Activated naive CD8-positive, alpha-beta T cell treated with anti-CD3 and anti-CD28 coated beads for 36 hours (primary cell): ENCODE measurements at places on chromosomes 4 and X. TPM values are rescaled to one million over a fixed set of nuclear protein-coding genes. Genes with fewer than 3 reads are reported as not detected.

Gene HTN1
- not detected for total RNA-seq

Gene CACNA1F
- total RNA-seq, result 0.85 TPM

Gene FAM47A
- not detected for total RNA-seq

Gene ERCC6L
- total RNA-seq, result 13.7 TPM

Gene SSX3
- not detected for total RNA-seq

Gene CPLX1
- total RNA-seq, result 0.16 TPM

Gene PRKG2
- total RNA-seq, result 0.12 TPM

Gene USP11
- total RNA-seq, result 45.3 TPM

Gene IBSP
- not detected for total RNA-seq

GRCh38 chr4:145824463-145824862 is 114.2 kb downstream of the ZNF827 start:
- no peak overlapping the region for H3K4me3 ChIP-seq
- H3K27ac ChIP-seq, result no peak overlapping the region
- peaks cover 28% of the 10 kb centered on the region for H3K4me1 ChIP-seq

DNA sequence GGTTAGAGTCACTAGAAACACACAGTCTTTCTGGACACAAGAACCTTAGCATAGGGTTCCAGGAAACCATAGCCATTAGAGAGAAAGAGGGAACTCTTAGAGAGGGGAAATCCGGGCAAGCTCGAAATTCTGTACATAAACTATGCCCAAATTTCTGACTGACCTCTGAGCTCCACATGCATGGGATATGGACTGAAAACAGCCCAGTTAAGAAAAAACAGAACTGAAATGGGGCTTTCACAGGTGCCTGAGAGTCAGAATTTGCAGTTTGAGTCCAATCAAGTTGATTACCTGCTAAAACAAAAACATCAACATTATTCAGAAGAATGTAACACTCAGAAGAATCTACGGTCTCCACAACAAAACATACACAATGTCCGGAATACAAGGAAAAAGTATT is 13.1 kb downstream of the DCHS2 start:
- DNase-seq, result no peak
- peaks cover 13% of the 10 kb centered on the region for H3K27me3 ChIP-seq
- no peaks in the 10 kb centered on the region for H3K36me3 ChIP-seq
- H3K4me1 ChIP-seq, result no peaks in the 10 kb centered on the region

GRCh38 chr4:56690393-56690792 is 9.3 kb upstream of the HOPX start:
- no peak overlapping the region for H3K4me3 ChIP-seq
- H3K27me3 ChIP-seq, result peaks cover 13% of the 10 kb centered on the region
- no peaks in the 10 kb centered on the region for H3K4me1 ChIP-seq

DNA sequence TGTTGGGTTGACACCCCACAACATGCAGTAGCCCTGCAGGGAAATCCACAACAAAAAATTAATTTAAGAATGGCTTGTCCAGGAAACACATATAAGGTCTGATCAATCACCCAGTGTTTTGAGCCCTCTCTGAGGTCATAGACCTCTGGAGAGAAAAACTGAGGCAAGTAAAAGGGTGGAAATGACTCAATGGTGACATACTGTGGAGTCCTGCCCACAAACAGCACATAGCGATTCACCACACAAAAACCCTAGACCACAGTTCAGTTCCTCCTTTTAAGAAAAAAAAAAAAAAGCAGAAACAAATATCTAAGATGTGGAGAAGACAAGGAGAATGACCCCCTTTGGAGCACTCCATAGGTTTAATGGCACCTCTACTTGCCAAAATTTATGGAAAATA is 2691.0 kb downstream of the PCDH7 start:
- H3K4me1 ChIP-seq, result no peaks in the 10 kb centered on the region
- no peak overlapping the region for H3K4me3 ChIP-seq
- H3K27ac ChIP-seq, result no peak overlapping the region
- H3K27me3 ChIP-seq, result no peaks in the 10 kb centered on the region

DNA sequence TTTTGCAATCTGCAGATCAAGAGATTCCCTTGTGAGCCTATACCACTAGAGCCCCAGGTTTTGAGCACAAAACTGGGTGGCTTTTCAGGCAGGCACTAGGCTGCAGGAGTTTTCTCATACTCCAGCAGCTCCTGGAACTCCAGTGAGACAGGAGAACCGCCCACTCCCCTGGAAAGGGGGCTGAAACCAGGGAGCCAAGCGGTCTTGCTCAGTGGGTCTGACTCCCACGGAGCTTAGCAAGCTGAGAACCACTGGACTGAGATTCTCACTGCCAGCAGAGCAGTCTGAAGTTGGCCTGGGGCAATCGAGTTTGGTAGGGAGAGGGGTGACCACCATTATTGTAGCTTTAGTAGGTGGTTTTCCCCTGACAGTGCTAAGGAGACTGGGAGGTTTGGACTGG is 313.8 kb upstream of the TEX13C start:
- H3K27me3 ChIP-seq, result no peaks in the 10 kb centered on the region
- H3K36me3 ChIP-seq, result no peaks in the 10 kb centered on the region
- no peak overlapping the region for H3K27ac ChIP-seq
- DNase-seq, result no peak

DNA sequence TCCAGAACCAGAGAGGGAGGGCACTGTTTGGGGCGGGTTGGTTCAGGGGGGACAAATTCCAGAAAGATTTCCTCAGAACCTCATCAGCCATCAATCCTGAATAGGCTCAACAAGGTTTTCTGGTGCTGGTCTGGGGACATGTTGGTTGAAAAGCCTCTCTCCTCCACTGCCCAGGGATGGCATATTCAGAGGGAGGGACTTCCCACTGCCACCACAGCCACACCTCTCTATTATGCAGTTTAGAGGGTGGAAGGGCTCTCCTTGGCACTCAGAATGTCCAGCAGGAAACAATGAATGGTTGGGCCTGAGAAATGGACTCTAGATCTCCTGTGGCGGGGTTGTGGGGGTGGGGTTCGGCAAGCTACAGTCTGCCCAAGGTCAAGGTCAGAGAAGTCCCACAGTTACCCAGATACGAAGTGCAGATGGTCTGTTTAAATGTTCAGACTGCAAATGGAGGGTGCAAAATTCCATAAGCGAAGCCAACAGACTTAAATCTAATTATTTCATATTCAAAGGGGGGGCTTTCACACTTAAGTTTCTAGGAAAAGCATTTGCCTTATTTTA is 70.7 kb downstream of the LEF1 start:
- H3K27me3 ChIP-seq, result no peaks in the 10 kb centered on the region
- H3K4me1 ChIP-seq, result peaks cover 92% of the 10 kb centered on the region
- DNase-seq, result no peak

GRCh38 chrX:136783159-136783558 is 2.4 kb upstream of the ARHGEF6 start:
- no peaks in the 10 kb centered on the region for H3K27me3 ChIP-seq
- DNase-seq, result no peak
- peaks cover 32% of the 10 kb centered on the region for H3K4me1 ChIP-seq
- H3K4me3 ChIP-seq, result no peak overlapping the region
- H3K27ac ChIP-seq, result no peak overlapping the region

- H3K4me1 ChIP-seq, result peaks cover 9% of the 10 kb centered on the region
- no peak overlapping the region for H3K27ac ChIP-seq
- DNase-seq, result peak; percentile 58
These were observed 13.3 kb upstream of the IL3RA start for GRCh38 chrX:1323315-1323714.

DNA sequence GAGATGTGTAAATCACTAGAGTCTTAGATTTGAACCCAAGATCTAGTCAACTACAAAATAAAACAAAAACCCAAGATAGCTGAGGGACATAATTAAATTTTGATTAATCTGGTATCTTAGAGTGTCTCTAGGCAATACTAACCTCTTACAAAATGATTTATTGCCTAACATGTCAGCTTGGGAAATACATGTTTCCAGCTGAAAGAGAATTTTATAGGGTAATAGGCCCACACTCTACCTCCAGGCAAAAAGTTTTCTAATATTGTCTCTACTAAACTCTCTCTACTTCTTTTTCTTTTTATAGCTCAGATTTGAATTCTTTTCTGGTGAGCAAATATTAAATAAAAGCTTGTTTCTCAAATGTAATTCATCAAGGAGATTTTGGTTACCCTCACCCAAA is 263.2 kb downstream of the IL15 start:
- no peaks in the 10 kb centered on the region for H3K4me1 ChIP-seq
- no peaks in the 10 kb centered on the region for H3K36me3 ChIP-seq
- no peaks in the 10 kb centered on the region for H3K27me3 ChIP-seq
- no peak for DNase-seq

- H3K36me3 ChIP-seq, result no peaks in the 10 kb centered on the region
- no peaks in the 10 kb centered on the region for H3K27me3 ChIP-seq
- no peaks in the 10 kb centered on the region for H3K4me1 ChIP-seq
- H3K27ac ChIP-seq, result no peak overlapping the region
- H3K4me3 ChIP-seq, result no peak overlapping the region
These were observed 36.1 kb upstream of the REPS2 start for GRCh38 chrX:16910376-16910775.

DNA sequence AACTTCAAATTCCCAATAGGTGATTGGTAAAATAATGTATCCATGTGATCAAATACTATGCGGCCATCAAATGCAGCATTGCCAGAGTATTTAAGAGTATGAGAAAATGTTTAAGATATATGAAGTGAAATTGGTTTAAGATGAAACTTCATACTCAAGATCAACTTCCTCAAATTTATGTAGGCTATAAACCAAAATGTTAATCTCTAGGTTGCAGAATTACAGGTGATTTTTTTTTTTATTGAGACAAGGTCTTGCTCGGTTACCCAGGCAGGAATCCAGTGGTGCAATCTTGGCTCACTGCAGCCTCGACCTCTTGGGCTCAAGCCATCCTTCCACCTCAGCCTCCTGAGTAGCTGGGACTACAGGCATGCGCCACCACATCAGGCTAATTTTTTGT is 25.3 kb downstream of the ACSL4 start:
- DNase-seq, result no peak
- H3K4me3 ChIP-seq, result no peak overlapping the region
- H3K27ac ChIP-seq, result no peak overlapping the region
- H3K36me3 ChIP-seq, result peaks cover 8% of the 10 kb centered on the region

- DNase-seq, result no peak
- H3K36me3 ChIP-seq, result no peaks in the 10 kb centered on the region
- no peak overlapping the region for H3K27ac ChIP-seq
- H3K4me1 ChIP-seq, result peaks cover 25% of the 10 kb centered on the region
- H3K27me3 ChIP-seq, result no peaks in the 10 kb centered on the region
- no peak overlapping the region for H3K4me3 ChIP-seq
These were observed 31.9 kb downstream of the DTHD1 start for GRCh38 chr4:36313301-36313700.

- no peak overlapping the region for H3K27ac ChIP-seq
- no peak overlapping the region for H3K4me3 ChIP-seq
- H3K27me3 ChIP-seq, result no peaks in the 10 kb centered on the region
- peaks cover 3% of the 10 kb centered on the region for H3K4me1 ChIP-seq
- no peak for DNase-seq
These were observed 42.1 kb downstream of the SLC2A9 start for GRCh38 chr4:9979101-9979701.

GRCh38 chr4:99861120-99861905 is 32.9 kb downstream of the LAMTOR3 start:
- peaks cover 38% of the 10 kb centered on the region for H3K36me3 ChIP-seq
- peaks cover 31% of the 10 kb centered on the region for H3K4me1 ChIP-seq
- DNase-seq, result no peak
- no peak overlapping the region for H3K4me3 ChIP-seq
- H3K27ac ChIP-seq, result peak overlapping the region; percentile 42
